Foreskin fibroblast (primary cell): ENCODE measurements at places on chromosomes 5 and 9.

DNA sequence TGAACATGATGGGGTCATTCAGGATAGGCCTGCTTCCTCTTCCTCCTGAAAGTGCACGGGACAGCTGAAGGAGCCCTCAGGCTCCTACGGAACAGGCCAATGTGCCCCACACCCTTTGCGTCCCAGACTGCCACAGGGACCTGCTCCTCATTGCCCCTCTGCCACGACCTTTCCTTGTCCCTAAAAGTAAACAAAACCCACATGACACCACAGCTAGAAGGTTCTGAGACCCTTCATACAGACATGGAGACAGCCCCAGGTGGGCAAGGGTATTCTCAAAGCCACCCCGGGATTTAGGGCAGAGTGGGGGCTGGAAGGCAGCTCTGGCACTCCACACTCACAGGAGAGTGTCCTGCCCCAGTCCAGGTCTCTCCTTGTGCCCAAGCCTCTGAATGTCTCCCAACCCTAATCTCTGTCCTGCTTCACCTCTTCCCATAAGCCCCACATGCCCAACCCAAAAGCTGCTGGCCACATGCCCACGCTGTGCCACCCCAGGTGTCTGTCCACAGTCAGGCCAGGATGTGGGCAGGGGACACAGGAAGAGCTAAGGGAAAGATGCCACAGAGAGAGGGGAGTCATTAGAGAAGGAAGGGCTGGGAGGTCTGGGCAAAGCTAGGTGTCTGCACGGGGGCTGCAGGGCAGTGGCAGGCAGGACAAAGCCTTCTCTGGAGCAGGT, 800 bp downstream of the AMBP start:
- DNase-seq: no peak

- DNase-seq: no peak
Observed at GRCh38 chr9:86809759-86810367, 137.4 kb downstream of the GAS1 start.

DNA sequence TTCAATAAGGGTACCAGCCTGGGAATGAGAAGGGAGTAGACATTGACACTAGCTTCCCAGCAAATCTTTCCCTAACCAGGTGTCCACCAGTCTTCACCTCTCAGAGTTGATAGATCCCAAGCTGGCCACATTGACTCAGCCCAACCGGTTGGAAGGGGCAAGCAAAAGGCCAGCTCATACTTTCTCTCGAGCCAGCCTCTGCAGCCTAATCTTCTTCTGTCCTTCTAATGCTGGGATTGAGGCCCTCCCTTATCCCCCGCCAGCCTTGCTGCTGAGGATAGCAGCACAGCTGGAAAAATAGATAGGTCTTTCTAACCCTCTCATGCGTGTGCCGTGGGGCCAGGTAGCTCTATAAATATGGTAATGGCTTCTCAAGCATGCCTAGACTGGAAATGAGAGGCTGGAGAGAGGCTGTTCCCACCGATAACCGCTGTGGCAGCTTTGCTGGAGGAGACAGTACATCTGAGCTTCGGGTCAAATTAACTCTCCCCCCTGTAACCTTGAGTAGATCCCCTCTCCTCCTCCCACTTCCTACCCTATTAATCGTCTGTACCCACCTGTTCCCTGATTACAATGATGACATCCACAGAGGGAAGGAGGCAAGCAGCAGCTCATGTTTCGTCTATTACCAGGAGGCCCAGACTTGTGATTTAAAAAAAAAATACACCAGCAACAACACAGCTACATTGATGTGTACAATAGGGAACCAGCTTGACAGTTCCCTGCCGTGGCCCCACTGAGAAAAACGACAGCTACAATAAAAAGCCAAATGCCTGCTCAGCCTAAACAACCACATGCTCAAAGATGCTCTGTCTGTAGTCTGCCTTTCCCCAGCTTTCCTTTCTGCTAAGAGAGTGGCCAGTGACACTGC, 219.9 kb upstream of the BRINP1 start:
- no peak for DNase-seq

GRCh38 chr9:116471093-116471906, 215.8 kb upstream of the TRIM32 start:
- peak; percentile 48 for DNase-seq

DNA sequence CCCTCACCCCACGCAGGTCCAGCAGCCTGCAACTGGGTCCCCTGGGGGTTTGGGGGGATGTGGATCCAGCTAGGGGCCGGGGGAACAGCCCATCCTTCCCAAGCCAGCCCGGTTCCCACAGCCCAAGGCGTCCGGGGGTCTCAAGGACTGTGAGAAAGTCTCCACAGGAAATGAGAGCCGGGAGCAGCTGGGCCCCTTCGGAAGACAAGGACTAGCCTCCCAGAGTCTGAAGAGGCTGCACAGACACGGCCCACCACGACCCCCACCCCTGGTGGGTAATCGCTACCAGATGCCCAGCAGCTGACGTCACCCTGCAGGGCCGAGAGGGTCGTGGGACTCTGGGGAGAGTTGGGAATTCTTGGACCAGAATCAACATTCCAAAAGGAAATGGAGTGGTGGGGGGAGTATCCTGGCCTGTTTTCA, 10.5 kb downstream of the SH2D3C start:
- DNase-seq: no peak

DNA sequence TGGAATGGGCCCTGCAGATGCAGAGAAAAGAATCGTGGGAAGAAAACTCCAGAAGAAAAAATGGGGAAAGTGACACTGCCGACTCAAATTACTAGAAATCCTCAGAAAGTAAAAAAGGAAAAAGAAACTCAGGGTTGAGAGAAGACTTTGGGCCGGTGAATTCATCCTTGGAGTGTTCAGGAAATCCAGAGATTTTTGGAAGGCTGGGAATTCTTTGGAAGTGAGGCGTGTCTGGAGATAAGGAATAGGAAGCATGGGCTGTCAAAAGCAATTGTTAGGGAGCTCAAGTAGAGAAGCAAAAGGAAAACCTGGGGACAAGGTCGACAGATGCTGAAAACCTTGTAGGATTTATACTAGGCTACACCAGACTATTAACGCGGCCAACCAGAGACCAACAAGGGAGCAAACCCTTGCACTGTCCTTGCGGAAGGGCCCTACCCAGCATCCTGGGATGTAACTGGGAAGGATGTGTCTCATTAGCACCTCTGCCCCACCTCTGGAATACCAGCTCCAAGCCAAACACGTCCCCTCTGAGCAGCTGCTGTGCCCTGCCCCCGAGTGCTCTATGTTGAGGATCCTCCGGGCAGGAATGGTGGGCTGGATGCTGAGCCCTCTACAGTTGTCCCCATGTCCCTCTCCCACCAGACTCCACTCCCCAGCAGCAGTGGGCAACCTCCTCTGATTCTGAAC, 11.6 kb downstream of the DAB2IP start:
- DNase-seq: no peak

DNA sequence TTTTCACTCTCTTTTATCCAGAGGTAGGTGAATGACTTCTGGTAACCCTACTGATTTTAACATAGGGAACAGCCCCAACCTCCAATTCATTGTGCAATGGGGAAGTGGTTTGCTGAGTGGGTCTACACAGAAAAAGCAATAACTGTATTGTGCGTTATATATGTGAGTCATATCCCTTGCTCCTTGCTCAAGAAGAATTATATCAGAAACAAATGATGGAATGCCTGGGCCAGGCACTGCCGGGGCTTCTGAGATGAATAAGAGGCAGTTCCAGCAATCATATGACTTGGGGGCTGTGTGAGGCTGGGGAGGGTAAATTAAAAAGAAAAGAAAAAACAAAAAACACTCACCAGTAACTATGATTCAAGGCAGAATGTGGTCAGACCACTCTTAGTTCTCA, 79.2 kb upstream of the ABCA1 start:
- DNase-seq: peak; percentile 95

DNA sequence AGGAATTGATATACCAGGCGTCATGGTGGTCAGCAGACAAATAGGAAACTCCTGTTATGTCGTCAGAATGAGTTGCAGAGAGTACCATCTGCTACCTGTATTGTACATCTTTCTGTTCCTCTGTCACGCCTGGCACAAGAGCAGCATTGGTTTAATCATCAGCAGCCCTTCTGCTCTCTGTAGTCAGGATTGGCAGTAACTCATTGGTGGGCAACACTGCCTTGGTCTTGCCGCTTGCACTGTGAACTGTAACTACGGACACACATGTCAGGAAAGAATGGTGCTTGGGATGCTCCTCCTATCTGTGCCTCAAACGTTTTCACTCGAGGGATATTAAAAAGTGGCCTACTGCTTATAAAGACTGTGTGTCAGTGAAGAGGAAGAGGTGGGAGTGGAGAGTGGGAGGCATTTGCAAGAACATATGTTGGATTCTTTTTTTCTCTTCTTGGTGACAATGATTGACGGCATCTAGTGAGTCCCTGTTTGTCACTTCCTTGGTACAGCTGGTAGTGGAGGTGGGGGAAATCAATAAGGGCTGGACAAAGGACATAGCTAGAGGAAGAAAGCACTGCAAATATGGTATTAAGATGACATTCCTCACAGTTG, 76.6 kb downstream of the F2RL2 start:
- DNase-seq: no peak

GRCh38 chr9:137316012-137316981, 14.2 kb upstream of the NRARP start:
- DNase-seq: peak; percentile 48

DNA sequence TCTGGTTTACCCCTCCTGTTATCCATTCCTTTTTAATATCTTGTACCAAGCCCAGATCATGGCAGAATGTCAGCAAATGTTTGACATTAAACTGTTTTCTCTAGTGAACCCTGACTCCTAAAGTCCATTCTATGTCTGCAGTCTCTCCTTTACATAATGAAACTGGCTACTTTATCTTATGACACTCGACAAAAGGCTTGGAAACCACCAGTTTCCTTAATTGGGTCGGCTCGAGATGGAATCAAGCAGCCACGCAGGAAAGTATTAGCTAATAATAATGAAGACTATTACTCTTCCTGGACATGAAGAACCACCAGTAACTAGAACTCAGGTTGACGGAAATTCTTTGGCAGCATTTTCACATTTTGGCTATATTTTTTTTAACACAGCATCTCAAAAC, 17.5 kb downstream of the DAP start:
- no peak for DNase-seq

DNA sequence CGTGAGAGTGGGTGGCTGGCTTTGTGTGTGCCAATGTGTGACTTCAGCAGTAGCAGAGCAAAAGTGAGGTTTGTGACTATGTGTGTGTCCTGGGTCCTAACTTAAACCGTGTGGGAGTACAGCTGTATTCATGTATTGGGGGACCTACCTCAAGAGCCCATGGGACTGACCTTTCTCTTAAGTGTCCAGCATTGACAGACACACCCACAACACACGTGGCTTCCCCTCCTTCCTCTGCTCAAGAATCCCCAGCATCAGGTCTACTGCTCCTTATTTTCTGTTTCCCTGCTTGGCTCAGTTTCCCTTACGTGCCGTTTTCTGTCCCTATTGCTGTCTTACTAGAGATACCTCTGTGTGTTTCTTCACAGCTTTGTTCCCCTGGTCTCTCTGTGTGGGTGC, 616 bp downstream of the IL11RA start:
- no peak for DNase-seq

- no peak for DNase-seq
Observed at GRCh38 chr9:85173967-85174366, 504.4 kb downstream of the NTRK2 start.

GRCh38 chr5:97119007-97119390, 23.4 kb downstream of the LIX1 start:
- no peak for DNase-seq

- no peak for DNase-seq
Observed at GRCh38 chr9:20545023-20545622, 77.2 kb downstream of the MLLT3 start.

DNA sequence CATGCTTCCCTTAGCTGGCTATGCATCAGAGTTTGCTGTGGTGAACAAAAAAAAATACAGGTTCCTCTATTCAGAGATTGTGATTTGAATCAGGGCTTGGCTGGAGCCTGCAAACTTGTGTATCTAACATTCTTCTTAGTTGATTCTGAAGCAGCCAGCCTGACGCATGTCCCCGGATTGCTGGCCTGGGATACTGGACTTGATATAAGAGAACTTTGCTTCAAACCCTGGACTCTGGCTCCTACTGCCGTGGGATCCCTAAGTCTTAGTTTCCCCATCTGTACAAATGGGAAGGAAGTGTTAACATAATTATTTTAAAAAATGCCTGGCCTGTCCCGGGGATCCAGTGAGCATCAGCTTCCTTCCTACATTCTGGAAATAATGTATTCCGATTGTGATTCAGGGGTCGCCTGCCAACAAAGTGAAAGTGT, 292.8 kb downstream of the ARHGEF28 start:
- DNase-seq: no peak

DNA sequence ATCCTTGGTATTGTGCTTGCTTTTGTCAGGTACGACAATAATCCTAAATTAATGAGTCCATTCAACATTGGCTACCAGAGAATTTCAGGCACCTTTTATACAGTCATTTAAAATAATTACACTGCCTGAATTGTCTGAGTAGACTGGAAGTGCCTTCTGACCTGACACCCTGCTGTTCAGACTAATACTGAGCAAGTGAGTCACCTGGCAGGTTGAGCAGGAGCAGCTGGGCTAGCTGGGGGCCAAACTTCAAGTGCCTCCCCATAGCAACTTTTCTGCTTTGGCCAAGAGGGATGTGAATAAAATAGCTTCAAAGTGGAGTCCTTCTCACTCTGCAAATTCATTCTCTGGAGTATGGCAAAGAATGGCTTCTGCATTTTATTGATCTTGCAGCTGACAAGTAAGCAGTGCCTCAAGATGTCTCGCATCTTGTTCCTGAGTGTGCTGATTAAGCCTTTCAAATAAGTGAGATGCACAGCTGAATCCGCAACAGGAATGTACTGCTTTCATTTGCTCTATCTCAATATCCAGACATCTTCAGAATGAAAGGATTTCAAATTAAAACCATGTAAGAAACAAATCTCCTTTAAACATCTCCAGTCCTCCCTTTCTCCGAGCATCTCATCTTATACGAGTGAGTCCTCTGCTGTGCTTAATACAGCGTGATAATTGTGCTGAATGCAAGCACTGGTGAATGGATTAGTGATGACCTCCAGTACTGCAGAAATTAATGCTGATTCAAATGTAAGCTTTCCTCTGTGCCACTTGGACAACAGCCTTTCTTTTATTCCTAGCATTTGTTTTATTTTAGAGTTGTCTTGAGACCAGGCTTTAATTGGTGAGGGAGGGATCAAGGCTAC, 271.2 kb downstream of the EDIL3 start:
- DNase-seq: no peak

- no peak for DNase-seq
Observed at GRCh38 chr5:120873083-120873482, 409.0 kb downstream of the PRR16 start.

DNA sequence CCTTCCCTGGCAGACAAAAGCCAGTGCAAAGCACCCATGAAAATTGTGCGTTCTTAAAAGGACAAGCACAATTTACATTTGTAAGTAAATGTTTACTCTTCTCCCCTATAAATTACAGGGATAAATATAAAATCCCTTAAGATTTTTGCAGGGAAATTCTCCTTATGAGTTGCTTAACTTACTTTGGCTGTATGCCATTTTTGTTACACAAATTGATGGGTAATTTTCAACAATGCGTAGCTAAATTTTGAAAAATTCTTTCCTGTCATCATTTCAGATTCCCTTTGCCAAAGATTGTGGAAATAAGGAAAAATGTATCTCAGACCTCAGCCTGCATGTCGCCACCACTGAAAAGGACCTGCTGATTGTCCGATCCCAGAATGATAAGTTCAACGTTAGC, 64.2 kb upstream of the ITGA2 start:
- no peak for DNase-seq
